ENCODE measurements at places on chromosomes 4 and X.

DNA sequence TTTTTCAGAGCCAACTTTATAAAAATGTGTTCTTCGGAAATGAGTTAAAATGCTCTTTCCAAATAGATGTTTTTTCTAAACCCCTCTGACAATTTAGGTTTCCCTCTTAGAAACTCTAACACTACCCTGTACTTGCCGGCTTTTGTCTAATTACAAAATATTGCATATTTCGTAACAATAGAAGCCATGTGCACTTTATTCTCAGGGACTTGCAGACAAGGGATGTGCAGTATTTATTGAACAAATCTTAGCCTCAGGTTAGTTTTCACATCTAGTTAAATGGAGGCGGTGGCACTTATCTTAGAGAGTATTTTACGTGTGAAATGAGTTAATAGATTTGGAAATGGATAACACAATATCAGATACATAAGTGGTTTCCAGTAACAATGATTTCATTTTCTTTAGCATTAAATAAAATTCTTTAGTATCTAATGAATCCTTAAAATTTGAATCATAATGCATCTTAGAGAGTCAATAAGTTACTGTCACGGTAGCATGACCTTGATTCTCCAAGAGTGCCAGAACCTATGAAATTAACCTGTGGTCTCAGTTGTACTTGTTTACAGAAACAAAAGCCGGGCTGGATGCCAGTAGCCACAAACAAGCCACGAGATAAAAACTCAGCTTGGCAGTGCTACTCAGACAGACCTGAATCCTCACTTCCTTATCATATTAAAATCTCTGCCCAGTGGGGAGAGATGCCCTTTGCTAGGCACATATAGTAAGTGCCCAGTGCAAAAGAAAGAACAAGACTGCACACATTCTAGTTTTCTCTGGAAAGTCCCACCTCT, 772 bp upstream of the PABPC4L start:
- DNase-seq: no peak

DNA sequence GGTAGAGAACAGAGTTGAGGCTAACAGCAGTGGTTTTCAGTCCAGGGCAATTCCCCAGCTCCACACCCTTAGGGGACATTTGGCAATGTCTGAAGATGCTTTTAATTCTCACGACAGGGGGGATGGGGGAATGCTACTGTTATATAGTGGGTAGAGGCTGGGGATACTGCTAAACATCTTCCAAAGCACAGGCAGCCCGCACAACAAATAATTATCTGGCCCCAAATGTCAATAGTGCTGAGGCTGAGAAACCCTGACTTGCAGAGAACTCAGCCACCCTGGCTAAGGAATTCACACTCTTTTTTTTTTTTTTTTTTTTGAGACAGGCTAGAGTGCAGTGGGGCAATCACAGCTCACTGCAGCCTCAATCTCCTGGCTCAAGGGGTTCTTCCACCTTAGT, 60.6 kb downstream of the POLR2B start:
- no peak for DNase-seq

- DNase-seq: no peak
These were observed 19.5 kb upstream of the VSIG1 start for GRCh38 chrX:108025376-108025775.

- DNase-seq: no peak
These were observed 41.6 kb downstream of the KANTR start for GRCh38 chrX:53135581-53135980.

- DNase-seq: no peak
These were observed 50.8 kb upstream of the BOD1L1 start for GRCh38 chr4:13678186-13678924.

- no peak for DNase-seq
These were observed 1496.8 kb downstream of the RPA4 start for GRCh38 chrX:98380556-98380955.

DNA sequence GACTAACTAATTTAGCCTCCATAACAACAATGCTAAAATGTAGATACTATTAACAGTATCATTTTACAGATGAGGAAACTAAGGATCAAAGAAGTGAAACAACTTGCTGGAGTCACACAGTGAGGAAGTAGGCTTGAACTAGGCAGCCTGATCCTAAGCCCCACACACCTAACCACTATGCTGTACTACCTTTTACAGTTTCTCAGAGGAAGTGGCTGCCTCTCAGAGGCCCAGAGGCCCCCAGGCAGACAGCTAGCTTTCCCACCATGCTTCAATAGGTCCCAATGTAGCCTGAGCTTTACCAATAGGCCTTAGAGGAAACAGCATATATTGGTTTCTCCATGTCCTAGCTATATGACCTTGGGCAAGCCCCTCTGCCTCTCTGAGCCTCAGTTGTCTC, 69.4 kb upstream of the PJA1 start:
- DNase-seq: no peak

- DNase-seq: no peak
These were observed 62.9 kb upstream of the FRAS1 start for GRCh38 chr4:77994194-77994721.

- no peak for DNase-seq
These were observed 13.8 kb downstream of the ARAP2 start for GRCh38 chr4:36230534-36230933.

DNA sequence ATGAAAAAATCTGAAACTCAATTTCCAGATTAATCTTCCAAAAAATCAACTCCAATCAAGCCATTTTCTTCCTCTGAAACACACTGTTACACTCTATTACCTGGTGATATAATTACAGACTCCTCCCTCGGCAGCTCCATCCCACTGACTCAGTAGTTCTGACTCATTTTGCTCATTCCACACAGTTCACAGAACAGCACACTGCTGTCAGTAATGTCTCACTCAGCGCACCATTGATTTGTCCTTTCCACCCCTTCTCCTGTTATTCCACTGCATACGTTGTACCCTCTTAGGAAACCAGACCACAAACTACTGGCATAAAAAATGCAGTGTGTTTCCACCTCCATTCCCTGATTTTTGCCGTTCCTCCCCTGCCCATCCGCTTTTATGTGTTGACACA, 212.7 kb downstream of the SLIT2 start:
- no peak for DNase-seq

DNA sequence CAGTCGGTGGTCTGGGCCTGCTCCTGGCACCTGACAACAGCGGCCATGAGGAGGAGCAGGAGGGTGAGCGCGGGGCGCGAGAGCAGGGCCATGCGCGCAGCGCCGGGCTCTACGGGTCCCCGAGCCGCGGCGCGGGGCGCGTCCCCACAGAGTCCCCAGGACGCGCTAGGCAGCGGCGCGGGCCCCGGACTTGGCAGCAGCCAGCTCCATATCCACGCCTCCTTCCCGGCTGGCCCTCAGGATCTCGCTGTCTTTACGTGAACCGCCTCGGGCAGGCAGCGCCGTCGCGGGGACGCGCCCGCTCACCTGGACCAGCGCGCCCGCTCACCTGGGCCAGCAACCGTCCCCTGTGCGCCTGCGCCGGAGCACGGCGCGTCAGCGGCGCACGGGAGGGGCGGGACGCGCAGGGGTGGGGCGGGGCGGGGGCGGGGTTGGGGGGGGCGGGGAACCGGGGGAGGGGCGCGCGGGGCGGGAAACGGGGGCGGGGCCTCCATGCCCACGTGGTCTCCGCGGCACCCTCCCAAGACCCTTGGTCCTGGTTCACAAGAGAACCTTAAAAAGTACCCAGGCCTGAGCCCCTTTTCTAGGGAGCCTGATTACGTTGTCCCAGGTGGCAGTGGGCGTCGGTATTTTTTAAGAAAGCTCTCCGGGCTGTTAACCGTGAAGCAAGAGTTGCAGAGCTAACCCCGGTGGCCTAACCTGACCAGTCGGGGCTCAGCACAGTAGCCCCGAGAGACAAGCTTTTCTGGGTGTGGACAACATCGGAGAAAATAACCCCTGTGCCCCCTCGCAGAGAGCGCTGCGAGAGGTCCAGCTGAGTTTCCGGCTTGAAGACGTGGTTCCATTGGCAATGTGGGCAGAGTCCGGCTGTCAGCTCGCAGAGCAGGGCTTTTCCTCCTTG, at the start of gene PLA2G12A:
PLA2G12A (minus strand) TSS at position 353 of the 901 bp plus-strand sequence; CDS start at position 92, 261 bp downstream.
- peak; percentile 80 for DNase-seq

DNA sequence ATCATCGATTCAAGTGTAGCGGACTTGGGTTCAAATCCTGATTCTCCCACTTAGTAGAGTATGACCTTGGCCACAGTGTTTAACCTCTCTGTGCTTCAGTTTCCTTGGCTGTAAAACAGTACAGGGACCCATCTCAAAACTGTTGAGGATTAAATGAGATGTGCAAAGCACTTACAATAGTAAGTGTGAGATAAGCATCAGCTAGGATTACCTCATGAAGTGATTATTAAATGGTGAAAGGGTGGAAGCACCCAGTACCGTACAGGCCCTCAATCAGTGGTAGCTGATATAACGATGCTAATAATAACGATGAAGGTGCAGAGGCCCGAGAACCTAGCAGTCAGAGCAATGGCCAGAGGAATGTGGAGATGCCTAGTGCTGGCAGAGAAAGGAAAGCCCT, 45.1 kb downstream of the PRPS1 start:
- no peak for DNase-seq

DNA sequence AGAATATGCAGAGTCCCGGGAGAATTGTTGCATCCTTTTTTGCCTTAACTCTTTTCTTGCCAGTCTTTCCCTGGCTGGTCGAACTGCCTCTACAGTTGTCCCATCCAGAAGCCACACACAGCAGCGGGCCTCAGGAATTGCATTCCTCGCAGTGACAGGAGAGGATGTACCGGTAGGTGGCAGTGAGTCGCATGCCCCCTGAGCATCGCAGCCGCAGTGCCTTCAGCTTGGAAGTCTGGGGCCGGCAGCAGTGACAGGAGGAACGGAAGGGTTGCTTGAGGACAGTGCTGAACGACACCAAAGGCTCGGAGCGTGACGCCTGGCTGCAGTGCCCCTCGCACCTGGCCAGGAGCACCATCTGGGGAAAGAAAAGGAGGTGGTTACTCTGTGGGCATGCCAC, 23.5 kb downstream of the NDP start:
- DNase-seq: peak; percentile 21

GRCh38 chrX:72477781-72478181, 94.9 kb downstream of the HDAC8 start:
- DNase-seq: no peak

DNA sequence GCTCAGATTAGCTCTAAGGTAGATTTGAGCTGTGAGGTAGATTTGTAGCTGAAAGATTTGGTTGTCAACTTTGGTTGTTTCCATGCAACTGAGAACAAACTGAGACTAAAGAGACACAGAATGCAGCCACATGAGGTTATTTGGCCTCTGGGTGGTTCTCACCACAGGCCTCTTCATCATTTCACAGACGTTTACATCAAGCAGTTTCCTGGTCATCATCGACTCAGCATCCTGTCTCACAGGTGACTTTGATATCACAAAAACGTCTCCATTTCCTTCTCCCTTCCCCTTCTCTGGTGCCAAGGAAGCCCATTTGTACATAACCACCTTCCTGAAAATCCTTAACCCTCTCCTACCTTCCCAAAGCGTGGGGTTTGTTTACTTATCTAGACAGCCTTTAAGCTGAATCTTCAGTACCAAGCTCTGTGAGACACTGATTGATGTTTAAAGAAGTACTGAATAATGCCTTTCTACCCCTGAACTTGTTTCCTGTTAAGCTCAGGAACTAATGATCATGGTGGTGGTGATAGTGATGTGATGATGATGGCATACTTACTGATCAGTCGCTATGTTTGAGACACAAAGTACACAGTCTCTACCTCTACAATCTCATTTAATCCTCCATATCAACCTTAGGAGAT, 81.9 kb downstream of the FAM114A1 start:
- peak; percentile 40 for DNase-seq

DNA sequence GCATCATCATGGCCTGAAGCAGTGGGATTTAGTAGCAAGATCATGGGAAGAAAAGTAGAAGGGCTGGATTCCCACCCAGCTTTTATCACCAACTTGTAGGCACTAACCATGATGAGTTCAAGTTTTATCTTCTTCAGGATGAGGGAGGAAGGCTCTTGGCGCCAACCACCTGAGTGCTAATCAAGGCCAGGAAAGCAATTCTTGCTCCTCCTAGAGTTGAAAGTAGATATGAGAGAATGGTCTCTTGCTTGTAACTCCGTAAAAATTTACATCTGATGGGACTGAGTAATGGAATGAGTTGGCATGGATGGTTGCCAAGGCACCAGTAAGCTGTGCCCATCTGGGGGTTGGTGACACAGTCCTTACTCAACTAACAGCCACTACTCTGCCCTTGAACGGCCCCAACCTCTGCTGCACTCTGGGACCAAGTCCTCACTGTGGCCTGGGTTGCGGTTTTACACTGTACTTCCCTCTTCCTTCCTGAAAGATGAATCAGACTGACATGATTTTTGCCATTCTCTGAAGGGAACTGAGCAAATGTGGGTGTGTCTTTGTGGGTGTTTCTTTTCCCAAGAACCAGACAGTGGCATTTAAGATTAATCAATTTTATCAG, 39.4 kb upstream of the NDP start:
- peak; percentile 74 for DNase-seq

DNA sequence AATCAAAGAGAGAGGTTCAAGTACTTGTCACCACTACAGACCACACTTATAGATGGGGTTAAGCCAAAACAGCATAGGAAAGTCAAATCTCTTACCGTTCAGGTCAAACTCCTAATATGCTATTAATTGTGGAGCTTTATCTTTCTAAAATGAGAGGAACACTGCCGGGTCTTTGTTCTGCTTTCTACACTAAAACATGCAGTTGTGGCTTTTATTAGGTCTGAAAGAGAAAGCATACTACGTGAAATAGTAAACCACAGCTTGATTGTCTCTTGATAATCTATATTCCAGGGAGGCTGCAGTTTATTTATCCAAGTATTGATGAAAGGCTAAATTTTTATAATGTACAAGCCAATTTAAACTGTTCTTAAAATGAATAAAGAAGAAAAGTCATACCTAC, 12.3 kb upstream of the INPP4B start:
- no peak for DNase-seq

DNA sequence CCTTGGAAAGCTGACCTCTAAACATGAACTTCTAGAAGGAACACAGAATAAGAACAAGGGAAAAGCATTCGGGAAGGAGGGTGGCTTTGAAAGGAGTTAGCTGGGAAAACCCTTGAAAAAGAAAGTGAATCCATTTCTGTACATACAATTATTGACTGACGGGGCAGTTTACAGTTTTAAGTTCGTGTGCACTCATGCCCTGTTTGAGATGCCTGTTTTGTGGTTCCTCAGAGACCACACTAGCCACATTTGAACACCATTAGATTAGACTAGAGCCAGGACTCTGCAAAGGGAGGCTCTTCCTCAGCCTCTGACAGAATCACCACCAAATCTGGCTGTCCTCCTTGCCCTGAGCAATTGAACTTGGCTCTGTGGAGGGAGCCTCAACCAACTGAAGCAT, 158.3 kb downstream of the PALLD start:
- DNase-seq: no peak

- DNase-seq: no peak
These were observed 206.4 kb downstream of the LDB2 start for GRCh38 chr4:16692046-16692445.

- no peak for DNase-seq
These were observed 2.5 kb upstream of the RS1 start for GRCh38 chrX:18674417-18674787.

Measured in CD4-positive, alpha-beta T cell treated with Interleukin-15 for 1 hour (primary cell).